ENCODE measurements at places on chromosomes 1 and 21. TPM values are rescaled to one million over a fixed set of nuclear protein-coding genes. Genes with fewer than 3 reads are reported as not detected.

DNA sequence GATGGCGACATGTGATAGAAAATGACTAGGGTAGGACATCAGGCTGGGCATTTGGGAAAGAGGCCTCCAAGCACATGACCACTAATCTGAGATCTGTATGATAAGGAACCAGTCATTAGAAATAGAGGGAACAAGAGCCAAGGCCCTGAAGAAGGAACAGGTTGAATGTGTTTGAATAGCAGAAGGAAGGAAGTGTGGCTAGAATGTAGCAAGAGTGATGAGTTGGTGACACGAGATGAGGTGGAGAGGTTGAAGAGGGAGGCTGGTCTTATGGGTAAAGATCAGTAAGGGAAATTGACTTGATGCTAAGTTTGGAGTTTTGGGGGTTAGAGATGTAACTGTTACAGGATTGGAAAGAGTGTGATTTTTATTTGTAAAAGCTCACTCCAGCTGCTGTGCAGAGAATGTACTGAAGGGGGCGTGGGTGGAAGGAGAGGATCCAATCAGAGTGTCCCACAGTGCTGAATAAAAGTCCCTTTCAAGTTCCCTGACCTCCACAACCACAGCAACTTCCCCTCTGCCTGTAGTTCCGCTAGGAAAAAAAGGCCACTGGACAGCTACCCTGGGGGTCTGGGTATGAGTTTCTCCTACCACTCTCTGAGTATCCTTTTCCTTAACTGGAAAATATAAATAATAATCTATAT lies 295.0 kb downstream of the OMA1 start:
- peak; percentile 18 for DNase-seq

- no peak for DNase-seq
Observed at GRCh38 chr1:153550827-153551500, 1.9 kb upstream of the S100A3 start.

Gene SYDE2
- total RNA-seq = 5.3 TPM

- no peak for DNase-seq
Observed at GRCh38 chr1:25525361-25525688, 18.1 kb upstream of the LDLRAP1 start.

Gene LEFTY1
- 0.29 TPM for total RNA-seq

DNA sequence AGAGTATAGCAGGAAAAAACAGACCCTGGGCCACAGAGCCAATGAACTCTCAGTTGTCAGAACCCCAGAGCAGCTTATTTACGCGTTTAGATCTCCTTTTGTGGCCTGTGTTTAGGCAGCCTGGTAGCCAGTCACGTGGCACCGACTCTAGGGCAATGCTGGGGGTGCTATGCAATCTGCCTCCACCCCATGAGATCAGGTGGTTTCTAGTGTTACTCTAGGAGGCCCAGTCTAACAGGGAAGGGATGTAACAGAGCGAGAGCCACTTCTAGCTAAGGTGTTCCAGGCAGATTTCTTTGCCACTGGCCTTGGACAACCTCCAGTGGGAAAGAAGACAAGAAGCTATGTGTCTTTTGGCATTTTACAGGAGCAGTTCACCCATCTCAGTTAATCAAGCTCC lies 12.0 kb upstream of the A3GALT2 start:
- DNase-seq = no peak

Gene TMPRSS2
- total RNA-seq = 0.86 TPM

DNA sequence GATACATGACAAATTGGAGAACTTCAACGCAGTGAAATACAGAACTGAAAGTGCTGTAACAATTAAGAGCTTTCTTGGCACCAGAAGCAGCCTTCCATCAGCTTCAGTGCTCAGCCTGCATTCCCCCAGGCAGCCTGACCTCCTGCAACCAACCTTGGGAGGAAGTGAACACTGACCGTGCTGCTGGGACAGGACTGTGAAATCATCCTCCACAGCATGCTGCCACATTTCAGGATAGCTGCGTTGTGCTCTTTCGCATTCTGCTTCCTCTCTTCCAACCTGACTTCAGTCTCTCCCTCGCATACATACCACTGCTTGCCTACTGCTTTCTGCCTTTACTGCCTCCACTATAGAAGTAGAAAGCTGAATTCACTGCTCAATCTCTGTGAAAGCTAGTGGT lies 388.6 kb downstream of the RWDD3 start:
- DNase-seq = no peak

Gene IL19
- total RNA-seq = not detected

Gene RPTN
- not detected for total RNA-seq

DNA sequence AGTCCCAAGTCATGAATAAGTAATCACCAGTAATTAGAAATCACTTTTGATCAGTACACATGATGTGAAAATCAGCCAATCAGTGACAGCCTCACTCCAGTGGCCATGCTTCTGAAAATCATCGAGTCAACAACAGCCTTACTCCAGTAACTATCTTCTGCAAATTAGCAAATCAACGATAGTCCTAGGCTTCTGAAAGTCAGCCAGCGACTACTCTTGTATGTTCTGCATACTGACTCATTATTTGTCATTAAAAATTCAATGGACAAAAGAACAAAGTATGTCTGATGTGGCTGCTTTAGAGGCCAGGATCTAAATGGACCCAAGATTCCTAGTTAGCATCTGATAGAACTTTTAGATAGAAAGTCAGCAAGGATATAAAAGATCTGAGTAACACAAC lies 102.5 kb downstream of the GPR52 start:
- DNase-seq = no peak

Gene RPE65
- not detected for total RNA-seq

- no peak for DNase-seq
Observed at GRCh38 chr21:14817311-14817710, 247.5 kb downstream of the NRIP1 start.

Gene C8B
- total RNA-seq = 8.4 TPM

GRCh38 chr1:85124091-85124490 lies 75.8 kb upstream of the MCOLN3 start:
- DNase-seq = no peak

Gene BEND5
- total RNA-seq = not detected

Gene NCAM2
- total RNA-seq = not detected

Gene NR1I3
- total RNA-seq = 0.95 TPM

Gene NPHP4
- total RNA-seq = 5.7 TPM

GRCh38 chr1:80217377-80217986 lies 1211.0 kb upstream of the ADGRL4 start:
- DNase-seq = peak; percentile 1

- peak; percentile 69 for DNase-seq
Observed at GRCh38 chr1:31932491-31933316, 5.5 kb downstream of the PTP4A2 start.

- DNase-seq = no peak
Observed at GRCh38 chr1:107244709-107245500, 104.1 kb downstream of the NTNG1 start.

GRCh38 chr1:83900524-83900923 lies 98.4 kb downstream of the TTLL7 start:
- no peak for DNase-seq

Gene L1TD1
- not detected for total RNA-seq

- no peak for DNase-seq
Observed at GRCh38 chr21:38838598-38839327, 33.0 kb downstream of the ETS2 start.

Gene PKP1
- not detected for total RNA-seq

Gene PRDM16
- total RNA-seq = 0.15 TPM

GRCh38 chr1:79128722-79129121 lies 122.2 kb upstream of the ADGRL4 start:
- DNase-seq = no peak

Gene KRTAP10-4
- total RNA-seq = not detected

- no peak for DNase-seq
Observed at GRCh38 chr1:57072401-57073110, 106.7 kb upstream of the C8B start.

Gene SLC26A9
- 0.15 TPM for total RNA-seq

Gene NES
- 16.6 TPM for total RNA-seq

GRCh38 chr1:12338017-12338416 lies 108.2 kb downstream of the VPS13D start:
- DNase-seq = no peak
